Fibroblast of the conjunctiva (primary cell): ENCODE measurements at places on chromosomes 6 and 20.

DNA sequence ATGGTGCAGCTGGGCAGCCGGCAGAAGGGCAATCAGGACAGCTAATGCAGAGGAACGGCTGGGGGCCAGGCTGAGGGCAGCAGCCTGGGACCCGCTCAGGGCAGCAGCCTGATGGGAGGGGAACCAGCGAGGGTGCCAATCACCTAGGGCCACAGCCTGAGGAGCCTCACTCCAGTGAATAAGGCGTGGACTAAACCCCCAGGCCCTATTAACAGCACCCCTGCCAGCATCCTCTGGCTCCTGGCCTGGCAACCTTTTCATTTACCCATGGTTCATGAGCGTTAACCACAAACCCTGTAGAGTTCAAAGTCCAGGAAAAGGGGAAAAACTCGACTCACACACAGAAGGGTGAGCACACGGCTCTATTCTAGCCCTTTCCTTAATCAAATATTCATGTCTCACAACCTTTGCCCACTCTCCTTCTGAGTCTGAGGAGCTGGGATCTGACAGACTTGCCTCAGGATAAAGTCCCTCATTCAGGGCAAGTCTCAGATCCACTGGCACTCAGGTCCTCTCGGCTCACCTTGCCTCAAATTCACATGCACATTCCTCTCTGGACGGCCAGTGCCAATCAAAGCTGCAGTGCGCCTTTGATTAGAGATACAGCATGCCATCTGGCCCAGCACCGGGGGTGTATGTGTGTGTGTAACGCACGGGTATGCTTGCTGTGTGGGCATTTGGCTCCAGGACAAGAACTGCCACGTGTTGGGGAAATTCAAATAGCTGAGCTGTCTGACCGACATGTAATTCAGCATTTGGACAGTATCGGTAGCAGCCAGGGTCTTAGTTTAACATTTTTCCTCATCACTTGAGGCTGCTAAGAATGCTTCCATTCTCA is 86.9 kb upstream of the TRAF3IP2 start:
- no peak for DNase-seq

DNA sequence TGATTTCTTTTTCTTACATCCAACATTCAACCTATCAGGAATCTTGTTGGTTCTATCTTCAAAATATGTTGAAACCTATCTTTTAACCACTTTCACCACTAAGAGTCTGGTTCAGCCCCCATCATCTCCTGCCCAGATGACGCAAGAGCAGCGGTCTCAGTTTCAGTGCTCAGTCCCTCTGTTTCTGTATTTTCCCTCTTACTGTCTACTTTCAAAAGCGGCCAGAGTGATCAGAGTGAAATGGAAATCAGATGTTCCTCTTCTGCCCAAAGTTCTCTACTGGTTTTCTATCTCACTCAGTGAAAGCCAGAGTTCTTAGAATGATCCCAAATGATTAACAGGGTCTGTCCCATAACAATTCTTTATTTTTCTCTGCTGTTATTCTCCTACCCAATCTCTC is 147.9 kb upstream of the PDE7B start:
- DNase-seq: no peak

DNA sequence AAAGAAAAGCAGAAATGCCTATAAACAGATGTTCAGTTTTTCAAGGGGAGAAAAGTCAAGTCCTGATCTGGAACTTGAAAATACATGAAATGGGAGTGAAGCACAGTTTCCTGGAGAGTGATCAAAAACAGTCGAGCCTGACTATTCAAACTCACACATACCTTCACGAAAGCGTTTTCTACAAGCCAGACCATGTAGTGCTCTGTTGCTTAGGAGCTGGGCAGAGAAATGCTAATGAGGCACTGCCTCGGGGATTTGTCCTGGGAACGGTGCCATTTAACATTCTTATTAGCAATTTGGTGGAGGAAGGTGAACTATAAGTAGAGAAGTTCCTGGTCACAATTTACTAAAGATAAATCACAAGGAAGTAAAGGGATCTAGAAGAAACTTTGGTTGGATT is 5.9 kb downstream of the NHSL1 start:
- peak; percentile 63 for DNase-seq

DNA sequence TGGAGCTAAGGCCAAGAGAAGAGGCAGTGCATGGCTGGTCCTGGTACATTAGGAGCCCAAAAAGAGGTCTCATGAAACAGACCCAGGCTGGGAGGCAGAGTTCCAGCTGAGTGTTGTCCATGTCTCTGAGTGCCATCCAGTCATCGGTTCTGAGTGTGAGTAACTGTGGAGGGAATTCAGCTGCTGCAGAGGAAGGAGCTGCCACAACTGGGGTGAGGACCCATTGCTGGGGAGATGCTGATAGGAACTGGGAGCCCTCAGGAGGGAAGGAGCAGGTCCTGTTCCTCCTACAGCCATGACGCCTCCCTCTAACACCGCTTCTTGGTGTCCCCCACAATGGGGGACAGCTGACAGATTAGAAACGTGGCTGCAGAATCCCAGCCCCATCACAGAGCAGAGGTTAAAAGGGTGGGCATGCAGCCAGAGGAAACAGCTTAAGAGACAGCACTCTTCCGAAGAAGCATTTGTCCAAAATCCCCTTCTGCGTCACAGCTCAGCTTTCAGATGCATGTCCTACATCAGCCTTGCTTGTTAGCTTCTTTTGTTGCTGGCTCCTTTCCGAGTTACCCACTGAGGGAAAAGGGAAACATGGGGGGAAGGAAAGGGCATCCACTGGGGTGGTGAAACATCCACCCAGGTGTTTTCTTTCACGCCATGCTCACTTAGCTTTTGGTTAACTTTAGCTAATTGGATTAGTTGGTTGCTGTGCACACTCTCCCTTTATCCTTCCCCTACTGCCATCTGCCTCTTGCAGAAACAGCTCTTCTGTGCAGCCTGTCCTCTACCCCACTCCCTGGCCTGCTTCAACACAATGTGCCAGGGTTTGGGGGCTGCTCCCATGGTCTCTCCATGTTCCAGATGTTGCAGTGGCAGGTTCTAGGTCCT is 239.2 kb downstream of the SYNDIG1 start:
- no peak for DNase-seq

- peak; percentile 81 for DNase-seq
Measured at GRCh38 chr20:2314759-2315439, 19.1 kb downstream of the TGM3 start.

DNA sequence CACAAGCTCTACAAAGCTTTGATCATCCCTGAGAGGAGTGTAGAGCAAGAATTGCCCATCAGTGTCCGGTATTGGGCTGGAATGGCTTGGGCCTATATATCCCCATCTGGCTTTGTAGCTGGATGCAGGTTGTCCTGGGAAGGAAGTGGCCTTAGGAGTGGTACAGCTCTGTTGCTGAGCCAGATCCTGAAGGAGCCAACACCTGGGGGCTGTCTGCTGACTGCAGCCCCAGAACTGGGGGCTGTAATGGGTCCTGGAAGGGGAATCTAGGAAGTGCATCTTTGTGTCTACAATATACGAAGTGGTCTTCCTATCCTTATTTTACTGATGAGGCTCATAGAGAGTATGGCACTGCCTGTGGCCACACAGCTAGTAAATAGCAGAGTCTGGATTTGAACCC is 145.9 kb downstream of the CDC5L start:
- no peak for DNase-seq

GRCh38 chr6:29828471-29828797 is 809 bp downstream of the HLA-G start:
- DNase-seq: no peak

- DNase-seq: no peak
Measured at GRCh38 chr20:51185861-51186260, 163.0 kb upstream of the KCNG1 start.

GRCh38 chr20:58660855-58661597 is 9.9 kb downstream of the STX16 start:
- no peak for DNase-seq

GRCh38 chr6:62480544-62480943 is 194.5 kb upstream of the KHDRBS2 start:
- no peak for DNase-seq

DNA sequence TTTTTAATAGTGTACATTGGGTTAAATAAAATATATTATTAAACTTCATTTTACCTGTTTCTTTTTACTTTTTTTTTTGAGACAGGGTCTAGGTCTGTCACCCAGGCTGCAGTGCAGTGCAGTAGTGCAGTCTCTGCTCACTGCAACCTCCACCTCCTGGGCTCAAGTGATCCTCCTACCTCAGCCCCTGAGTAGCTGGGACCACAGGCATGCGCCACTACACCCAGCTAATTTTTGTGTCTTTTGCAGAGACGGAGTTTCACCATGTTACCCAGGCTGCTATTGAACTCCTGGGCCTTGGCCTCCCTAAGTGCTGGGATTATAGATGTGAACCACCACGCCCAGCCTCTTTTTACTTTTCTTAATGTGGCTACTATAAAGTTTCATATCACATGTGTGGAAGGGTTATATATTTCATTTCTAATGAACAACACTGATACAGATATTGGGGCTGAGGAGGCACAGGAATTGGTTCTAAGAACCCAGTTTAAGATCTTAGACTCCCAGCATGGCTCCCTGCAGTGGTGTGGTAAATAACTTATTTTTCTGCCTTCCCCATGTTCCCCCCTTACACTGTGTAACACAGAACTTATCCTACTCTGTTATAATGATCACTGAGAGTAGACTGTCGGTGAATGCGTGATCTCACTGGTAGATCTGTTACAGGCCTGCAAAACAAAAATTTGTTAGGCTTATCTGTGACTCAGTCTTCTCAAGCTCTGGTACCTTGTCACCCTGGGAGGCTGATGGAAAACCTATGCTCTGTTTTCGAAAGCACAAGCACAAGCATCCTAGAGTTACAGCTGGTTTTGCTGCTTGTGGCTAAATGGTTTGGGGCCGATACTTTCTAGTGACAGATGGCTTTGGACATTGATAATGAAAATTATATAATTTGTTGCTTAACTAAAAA is 5.8 kb upstream of the ATXN1 start:
- no peak for DNase-seq

GRCh38 chr6:129608886-129609537 is 101.0 kb downstream of the ARHGAP18 start:
- DNase-seq: no peak

DNA sequence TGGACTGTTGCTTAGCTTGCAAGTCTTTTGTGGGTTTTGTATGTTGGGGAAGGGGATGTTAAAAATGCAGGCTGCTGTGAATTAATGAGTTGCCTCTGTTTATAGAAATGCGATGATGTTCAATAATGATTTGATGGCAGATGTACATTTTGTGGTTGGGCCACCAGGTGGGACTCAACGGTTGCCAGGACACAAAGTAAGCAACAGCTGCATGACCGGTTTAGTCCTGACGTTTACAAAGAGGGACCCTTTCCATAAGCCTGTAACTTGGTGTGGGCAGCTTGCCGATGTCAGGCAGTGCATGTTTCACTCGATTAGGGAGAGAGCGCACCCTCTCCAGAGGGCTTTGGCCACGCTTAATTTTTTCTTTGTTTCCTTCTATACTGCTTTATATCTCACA is 1.3 kb downstream of the BTBD3 start:
- no peak for DNase-seq

- DNase-seq: no peak
Measured at GRCh38 chr20:50794181-50794845, 548 bp upstream of the BCAS4 start.

DNA sequence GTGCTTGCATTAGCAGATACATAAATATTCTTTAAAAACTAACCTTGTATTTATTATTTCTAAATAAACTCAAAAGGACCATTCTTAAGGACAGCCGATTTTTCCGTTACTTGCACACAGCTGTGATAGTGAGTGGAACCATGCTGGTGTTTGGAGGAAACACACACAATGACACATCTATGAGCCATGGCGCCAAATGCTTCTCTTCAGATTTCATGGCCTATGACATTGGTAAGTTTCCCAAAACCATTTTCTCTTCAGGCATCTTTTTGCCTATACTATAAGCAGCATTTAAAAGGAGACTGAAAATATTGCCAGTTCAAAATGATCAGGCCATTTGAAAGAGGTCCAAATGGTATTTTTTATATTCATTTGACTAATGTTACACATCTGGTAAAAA is 92.3 kb downstream of the ATRN start:
- DNase-seq: no peak

- DNase-seq: no peak
Measured at GRCh38 chr6:13253272-13253671, 75.1 kb downstream of the TBC1D7 start.

DNA sequence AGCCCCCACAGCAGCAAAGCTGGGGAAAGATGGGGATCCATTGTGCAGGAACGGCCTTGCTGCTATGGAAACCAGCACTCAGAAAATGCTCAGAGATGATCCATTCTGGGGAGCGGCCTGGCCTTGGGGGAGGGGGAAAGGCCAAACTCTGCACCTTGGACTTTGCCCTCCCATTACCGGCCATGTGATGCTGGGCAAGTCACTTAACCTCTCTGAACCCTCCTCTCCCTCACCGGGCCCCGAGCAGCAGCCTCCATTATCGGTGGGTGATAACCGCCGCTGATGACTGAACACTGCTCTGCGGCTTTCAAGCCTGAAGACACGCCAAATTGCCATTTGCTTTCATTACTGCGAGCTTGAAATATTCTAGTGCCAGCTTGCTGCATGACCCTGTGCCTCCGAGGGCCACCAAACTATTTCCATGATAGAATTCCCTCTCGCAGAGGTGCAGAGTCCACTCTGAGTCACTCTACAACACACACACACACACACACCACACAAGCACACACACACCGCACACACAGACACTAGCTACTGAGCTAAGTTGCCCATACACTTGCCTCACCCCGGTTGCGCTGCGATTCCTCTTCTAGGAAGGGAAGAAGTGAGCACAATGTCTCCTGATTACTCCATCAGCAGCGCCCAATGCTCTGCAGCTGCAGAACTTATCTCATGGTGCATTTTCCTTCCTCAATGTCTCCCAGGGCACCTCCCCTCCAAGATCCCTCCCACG is 20.6 kb upstream of the SIRPA start:
- DNase-seq: no peak
